ENCODE measurements at places on chromosomes 4 and X.

- DNase-seq, result peak; percentile 88
Measured at GRCh38 chrX:15737959-15738902, at the start of gene CA5B. TSS of gene CA5B (plus strand) at chrX:15738270. CDS start at chrX:15750024, 11,754 bp downstream.

DNA sequence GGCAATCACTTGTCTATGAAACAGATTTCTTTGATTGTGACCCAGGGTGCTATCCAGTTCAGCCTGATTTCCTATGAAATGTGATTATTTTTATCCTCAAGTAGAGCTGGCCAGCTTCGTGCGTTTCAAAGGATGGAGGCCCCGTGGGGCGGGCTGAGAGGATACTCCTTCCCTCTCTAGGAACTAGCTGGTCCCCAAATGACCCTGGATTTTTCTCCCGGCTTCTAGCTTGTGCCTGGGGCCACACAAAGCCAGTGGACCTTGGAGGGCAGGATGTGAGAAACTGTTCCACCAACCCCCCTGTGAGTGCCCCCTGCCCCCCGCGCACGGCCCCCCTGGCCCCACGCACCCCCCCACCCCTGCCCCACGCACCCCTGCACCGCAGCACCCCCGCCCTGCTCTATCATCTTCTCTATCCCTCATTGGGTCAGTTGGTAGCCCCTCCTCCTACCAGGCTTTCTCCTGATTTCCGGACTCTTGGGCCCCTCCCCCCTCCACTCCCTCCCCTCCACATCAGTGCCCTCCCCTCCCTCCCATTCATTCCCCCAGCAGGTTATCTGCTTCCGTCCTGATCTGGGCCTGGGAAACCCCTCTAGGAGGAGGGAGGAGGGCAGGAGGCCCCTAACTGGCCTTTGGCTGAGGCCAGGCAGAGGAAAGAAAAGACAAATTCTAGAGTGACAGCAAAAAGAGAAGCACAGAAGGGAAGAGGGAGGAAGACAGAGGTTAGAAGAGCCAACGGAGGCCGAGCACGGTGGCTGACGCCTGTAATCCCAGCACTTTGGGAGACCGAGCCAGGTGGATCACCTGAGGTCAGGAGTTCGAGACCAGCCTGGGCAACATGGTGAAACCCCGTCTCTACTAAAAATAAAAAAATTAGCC lies 3.3 kb downstream of the XPNPEP2 start:
- DNase-seq, result no peak

GRCh38 chr4:55013431-55013955 lies 111.9 kb downstream of the KDR start:
- no peak for DNase-seq

- no peak for DNase-seq
Measured at GRCh38 chr4:156138781-156139280, 185.2 kb upstream of the CTSO start.

GRCh38 chrX:111881715-111882114 lies 5.7 kb downstream of the TRPC5OS start:
- no peak for DNase-seq

DNA sequence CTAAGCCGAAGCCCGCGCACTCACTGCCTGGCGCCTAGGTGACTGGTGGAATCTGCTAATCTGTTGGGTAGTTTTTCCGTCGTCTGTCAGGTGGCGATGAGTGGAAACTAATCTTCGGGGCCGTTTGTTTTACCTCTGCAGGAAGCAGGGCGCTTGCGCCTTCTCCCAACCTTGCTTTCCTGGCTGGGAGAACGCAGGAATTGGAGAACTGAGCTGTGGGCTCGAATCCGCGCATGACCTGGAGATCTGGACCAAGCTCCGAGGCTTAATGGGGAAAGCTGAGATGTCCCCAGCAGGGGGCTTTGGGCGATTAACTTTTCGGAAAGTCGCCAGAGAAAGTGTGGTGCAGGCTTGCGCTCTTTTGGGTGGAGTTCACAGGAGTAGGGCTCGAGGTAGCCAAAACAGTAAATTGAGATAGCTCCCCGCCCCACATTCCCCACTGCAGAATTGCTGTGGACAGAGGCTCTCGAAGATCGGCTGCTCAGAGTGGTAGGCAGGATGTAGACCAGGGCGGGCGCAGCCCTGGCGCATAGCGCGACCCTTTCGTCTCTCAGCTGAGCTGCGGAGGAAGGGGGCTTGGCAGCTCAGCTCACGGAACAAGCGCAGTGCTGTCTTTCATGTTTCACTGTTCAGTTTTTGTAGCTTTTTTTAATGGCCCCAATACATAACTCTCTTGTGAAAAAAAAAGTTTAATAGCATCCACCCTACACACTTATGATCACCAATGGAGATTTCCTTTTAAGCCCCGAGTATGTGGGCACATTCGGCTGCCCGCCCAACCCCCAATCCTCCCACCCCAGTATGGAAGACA lies 2.7 kb upstream of the FGF5 start:
- no peak for DNase-seq

- DNase-seq, result peak; percentile 3
Measured at GRCh38 chrX:31057691-31058090, 14.2 kb downstream of the FTHL17 start.

DNA sequence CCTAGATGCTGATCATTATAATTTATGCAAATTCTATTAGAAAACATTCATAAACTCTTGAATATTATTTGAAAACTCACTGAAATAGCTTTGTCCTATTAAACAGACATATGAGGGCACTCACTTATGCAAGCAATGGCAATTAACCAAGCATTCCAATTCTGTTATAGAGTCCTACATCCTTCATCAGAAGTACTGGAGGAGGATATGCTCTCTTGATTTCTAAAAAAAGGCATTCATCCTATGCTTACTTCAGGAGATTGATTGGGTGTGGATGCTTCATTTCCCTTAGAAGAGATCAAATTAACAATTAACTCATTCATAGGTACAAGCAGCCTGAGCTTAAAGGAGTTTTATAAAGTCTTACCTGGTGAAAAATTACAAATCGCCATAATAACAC lies 1317.2 kb downstream of the PCDH7 start:
- DNase-seq, result no peak

GRCh38 chrX:101931136-101931487 lies 715 bp downstream of the ZMAT1 start:
- DNase-seq, result no peak

DNA sequence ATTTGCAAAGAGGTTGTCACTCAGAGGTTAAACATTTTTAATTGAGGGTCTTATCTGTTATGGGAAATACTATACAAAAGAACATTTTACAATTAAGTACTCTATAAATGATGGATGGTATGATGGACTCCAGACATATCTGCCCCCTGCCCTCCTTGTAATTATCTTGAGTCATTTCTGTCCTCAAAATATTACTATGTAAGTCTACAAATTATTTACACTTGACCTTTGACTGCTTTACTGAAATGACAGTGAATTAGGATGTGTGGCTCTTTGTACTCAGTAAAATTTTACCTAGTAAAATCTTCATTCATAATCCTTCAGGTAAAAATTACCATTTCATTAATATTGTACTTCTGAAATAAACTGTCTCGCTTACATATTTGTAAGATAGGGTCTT lies 46.5 kb downstream of the USP9X start:
- no peak for DNase-seq

- no peak for DNase-seq
Measured at GRCh38 chr4:12924728-12925320, 559.3 kb downstream of the RAB28 start.

All from stimulated activated CD8-positive, alpha-beta memory T cell treated with anti-CD3 and anti-CD28 coated beads, Interleukin-15, amount 100 ng/mL, for 48 hours (primary cell).